CD14-positive monocyte (primary cell): ENCODE measurements at places on chromosomes 11 and 22.

DNA sequence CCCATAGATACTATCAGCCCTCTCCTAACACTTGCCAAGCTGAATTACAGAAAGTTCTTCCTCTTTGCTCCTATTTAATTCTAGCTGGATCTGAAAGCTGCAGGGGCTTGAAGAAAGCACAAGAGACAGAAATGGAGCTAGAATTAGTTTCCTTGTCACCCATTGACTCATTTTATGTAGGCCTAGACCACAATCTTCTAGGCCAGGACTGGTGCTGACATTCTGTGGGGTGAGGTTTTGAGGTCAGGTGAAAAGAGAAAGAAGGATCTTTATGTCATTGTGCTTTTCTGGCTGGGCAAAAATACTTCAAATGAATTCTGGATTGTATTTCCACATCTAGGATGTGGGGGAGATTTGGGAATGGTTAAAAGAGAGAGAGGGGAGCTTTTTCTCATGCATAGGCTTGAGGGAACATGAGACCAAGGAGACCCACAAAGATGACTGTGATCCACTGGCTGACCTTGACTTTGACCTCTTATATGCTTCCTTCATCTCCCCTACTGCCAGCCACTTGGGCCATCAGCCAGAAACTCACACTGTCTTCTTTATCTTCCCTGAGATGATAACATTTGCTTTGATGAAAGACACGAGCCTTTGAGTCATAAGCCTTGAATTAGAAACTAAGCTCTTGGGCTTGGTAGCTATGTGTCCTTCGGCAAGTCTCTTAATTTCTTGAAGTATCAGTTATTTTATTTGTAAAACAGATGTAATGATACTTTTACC is 274.9 kb upstream of the CADM1 start:
- DNase-seq, result no peak

DNA sequence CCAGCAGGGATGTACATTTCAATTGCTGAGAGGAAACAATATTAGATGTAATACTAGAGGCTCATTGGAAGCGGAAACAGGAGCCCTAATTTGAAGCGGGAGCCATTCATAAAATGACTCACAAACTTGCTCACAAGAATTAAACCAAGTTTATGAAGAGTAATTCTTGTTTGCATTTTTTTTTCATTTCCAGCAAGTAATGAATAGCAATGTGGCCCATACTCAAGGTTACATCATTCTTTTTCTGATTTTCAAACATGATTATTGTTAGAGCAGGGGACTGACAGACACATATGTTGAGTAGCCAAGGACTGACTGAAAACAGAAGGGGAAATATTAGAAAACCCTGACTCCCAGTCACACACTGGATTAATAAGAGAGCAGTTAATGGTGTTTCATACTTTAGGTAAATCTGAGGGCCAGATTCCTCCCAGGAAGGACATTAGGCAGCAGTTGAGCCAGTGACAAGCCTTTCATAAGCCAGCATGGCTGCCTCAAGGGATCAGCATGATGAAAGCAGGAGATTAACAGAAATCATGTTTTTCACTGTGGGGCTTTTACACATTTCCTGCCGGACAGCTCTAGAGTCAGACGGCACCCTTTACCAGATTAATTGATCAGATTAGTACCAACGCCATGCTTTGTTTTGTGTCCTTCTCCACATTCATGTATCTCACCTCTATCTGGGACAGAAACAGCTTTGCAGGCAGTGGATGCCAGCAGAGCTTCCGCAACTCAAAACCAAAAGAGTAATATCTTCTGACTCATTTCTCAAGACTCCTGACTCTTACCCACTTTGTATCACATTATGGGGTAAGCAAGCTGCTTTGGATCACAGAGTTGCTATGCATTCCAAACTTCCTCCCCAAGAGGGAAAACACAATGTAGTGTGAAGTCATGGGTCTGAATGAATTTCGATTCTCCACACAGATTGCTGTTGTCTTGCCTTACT is 831.6 kb downstream of the KCNA4 start:
- DNase-seq, result no peak

DNA sequence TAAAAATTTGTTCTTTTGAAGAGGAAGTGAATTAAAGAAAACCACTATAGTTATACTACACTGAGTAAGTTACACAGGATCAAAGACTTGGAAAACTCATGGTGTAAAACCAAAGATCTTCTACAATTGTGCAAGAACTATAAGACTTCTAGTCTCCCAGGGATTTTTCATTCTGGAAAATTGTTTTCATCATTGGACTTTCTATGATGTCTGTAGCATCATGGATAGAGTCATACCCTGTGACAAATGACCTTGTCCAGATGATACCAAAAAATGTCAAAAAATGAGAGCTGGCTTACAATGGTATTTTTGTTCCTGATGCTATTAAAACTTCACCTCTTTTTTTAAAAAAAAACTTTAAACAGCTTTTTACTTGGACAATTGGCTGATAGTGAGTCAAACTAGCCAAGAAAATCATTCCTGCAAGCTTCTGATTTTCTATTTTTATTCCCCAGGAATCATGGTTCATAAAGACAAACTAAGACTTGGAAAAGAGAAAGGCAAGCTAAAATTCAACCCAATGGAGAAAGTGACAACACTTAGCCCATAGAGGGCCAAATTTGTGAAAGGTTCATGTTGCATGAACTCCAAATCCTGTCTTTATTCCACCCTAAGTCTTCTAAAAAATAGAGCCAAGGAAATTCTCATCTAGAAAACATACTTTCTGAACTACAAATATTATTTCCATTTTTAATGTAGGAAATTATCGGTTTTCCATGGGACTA is 30.7 kb downstream of the ME3 start:
- no peak for DNase-seq

GRCh38 chr11:85385547-85385946 is 241.6 kb downstream of the DLG2 start:
- DNase-seq, result no peak

DNA sequence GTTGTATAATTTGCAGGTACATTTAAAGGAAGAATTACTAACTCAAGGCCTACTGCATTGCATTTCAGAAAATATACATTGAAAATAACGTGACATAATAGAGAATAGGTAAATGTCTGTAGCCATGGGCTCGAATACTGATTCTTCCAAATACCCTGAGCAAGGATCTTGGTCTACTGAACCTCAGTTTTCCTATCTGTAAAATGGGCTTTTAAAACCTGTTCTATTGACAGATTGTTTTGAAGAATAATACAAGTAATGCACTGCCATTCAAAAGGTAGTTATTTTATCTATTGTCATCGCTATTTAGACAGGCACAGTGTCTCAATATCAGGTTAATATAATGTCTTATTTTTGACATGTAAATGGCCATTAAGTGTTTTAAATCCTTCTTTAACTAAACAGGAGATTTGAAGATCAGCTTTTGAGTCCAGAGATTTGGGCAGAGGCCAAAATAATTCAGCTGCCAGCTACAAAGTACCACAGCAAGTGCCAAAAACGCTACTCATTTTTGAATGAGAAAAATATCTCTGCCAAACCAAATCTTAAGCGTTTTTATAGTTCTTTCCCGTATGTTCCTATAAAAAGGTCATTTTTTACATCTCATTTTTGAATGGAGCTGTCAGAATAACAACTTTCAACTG is 56.7 kb downstream of the CTSC start:
- no peak for DNase-seq

DNA sequence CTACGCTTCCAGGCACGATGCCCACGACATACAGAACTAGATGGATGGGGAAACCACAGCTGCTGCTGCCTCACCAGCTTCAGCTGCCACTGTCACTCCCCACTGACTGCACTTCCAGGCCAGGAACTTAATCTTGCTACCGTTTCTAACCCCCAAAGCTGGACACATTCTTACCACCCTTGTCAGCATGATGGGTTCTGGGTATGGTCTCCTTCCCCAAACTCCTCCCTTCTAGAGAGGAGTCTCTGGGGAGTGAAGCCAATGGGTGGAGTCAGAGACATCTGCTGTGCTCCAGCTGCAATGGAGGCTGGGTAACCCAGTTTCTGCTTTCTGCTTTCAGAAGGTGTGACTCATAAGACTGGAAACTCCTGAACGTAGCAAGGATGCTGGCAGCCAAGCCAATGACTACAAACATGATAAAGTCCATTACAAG is 87.0 kb upstream of the THY1 start:
- DNase-seq, result peak; percentile 93

- DNase-seq, result no peak
These were observed 623.4 kb upstream of the LUZP2 start for GRCh38 chr11:23873406-23873805.

GRCh38 chr11:31956310-31956709 is 134.6 kb upstream of the RCN1 start:
- DNase-seq, result no peak

DNA sequence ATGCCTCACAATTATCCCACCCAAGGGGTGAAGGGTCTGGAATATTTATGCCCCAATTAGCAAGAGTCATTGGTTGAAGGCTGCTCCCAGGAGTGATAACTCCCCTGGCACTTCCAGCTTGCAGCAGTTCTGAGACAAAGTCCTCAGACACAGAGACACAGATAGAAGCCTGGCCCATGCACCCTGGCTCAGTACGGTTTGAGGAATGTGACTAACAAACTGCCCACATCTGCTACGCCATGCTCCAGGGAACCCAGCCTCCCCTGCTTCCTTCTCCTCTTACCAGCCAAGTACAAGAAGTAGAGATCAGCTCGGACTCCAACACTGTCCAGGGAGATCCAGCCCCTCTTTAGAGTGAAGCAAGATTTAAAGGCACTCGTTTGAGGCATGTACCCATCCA is 48.5 kb upstream of the BMAL1 start:
- no peak for DNase-seq

DNA sequence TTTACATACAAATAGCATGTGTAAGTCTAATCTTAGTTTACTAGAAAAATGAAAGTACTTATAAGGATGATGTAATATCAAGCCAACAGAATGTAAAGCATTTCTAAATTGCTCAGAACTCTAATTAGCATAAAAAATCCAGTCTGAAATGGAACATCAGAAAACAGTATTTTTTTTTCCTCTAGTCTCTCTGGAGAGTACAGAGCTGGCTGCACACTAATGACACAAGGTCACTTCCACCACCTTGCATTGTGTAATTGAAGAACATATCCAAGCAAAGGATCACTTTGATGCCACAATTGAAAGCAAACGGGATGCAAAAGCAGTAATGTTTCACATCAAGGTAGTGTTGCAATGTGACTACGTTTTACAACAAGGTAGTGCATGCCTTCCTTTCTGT is 548.0 kb upstream of the LUZP2 start:
- no peak for DNase-seq

DNA sequence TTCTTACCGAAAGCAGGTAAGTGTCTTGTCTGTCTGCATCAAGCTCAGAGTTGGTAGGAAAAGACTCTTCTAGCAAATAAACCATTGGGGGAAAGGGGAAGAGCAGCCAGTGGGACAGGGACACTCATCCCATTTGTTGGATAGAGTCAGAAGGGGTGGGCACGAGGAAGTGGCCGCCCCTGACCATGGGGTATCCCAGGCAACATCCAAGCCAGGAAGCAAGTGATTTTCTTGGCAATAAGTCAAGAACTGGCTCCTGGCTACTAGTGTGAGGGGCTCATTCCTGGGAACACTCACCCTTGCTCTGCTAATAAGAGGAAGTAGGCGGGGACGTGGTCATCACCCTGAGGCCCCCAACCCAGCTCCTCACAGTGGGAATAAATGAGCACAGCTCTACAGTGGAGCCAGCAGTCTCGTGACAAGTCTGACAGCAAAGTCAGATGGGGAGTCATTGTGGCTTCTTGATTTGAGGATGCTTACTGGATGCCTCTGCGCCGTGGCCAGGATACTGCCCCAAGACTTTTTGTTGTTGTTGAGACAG is 6.7 kb downstream of the SLC25A18 start:
- DNase-seq, result no peak

DNA sequence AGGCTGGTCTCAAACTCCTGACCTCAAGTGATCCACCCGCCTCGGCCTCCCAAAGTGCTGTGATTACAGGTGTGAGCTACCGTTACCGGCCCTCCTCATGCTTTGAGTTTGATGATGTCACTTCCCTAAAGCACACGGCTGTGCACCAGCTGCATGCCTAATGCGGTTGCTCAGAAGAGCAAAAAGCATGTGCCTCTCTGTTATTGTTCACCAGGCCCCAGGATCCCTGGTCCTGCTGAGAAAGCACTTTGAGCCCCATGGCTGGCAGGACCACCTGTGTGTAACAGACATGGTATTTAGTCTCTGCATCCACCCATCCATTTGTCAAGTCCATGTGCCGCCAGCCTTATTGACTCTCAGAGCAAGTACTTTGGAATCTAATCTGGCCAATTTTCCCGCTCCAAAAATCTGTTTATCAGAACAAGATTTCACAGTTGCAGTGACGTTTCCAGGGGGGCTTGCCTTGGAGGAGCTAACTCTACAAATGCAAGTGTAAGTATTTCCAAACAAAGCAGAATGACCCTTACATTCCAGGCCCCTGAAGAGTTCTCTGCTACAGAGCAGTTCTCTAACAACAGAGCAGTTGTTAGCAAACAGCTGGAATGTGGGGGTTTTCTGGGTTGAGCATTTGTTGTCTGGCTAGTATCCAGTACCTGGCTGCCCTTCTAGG is 89.4 kb downstream of the LDLRAD3 start:
- DNase-seq, result no peak
